ENCODE measurements at places on chromosomes 12 and 14.

- no peaks in the 10 kb centered on the region for H3K4me1 ChIP-seq
- H3K36me3 ChIP-seq: no peaks in the 10 kb centered on the region
- DNase-seq: no peak
- peaks cover 21% of the 10 kb centered on the region for H3K27me3 ChIP-seq
Measured at GRCh38 chr14:93648440-93649168, 139.7 kb downstream of the PRIMA1 start.

GRCh38 chr12:47378222-47378582 is 298.4 kb upstream of the AMIGO2 start:
- peaks cover 39% of the 10 kb centered on the region for H3K4me1 ChIP-seq
- H3K36me3 ChIP-seq: no peaks in the 10 kb centered on the region
- H3K27me3 ChIP-seq: no peaks in the 10 kb centered on the region
- no peak overlapping the region for H3K4me3 ChIP-seq
- DNase-seq: no peak
- H3K27ac ChIP-seq: peak overlapping the region; percentile 46

DNA sequence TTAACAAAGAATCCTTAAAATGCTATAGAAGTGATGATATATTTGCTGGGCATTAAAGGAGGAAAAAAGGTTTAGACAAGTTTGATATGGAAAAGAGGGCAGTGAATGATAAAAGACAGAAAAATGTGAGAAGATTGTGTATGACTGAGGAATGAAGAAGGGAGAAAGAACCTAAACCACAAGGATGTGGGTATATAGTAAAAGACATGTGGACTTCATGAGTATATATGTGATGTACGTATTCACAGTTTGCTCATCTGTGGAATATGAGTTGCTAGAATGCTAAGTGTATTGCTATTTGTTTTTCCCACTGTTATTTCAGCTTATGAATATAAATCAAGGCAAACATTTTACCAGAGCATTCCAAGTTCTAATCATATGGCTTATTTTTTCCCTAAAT is 2.1 kb upstream of the SLC16A7 start:
- H3K4me1 ChIP-seq: peaks cover 27% of the 10 kb centered on the region
- no peak overlapping the region for H3K4me3 ChIP-seq
- peaks cover 11% of the 10 kb centered on the region for H3K36me3 ChIP-seq
- DNase-seq: no peak

GRCh38 chr14:81946375-81946774 is 412.7 kb upstream of the SEL1L start:
- no peak for DNase-seq
- H3K36me3 ChIP-seq: no peaks in the 10 kb centered on the region
- no peaks in the 10 kb centered on the region for H3K27me3 ChIP-seq

DNA sequence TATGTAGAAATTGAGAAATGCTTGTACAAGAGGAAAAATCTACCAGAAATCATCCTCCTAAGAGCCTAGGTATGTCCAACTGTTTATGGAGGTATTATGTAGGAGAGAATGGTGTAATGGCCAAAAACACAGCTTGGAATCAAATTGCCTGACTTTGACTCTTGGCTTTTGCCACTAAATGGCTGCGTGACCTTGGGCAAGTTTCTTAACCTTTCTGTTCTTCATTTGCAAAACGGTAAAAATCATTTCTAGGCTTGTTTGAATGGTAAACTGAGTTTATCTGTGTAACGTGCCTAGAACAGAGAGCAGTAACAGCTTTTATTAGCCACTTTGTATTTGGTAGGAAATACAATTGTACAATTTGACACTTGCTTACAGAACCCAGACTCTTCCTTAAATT is 4.9 kb upstream of the GRIP1 start:
- H3K4me1 ChIP-seq: peaks cover 43% of the 10 kb centered on the region
- no peak for DNase-seq
- H3K27me3 ChIP-seq: no peaks in the 10 kb centered on the region

GRCh38 chr12:111673503-111673902 is 12.3 kb downstream of the BRAP start:
- H3K4me3 ChIP-seq: no peak overlapping the region
- DNase-seq: no peak
- no peaks in the 10 kb centered on the region for H3K4me1 ChIP-seq
- no peaks in the 10 kb centered on the region for H3K27me3 ChIP-seq
- peaks cover 81% of the 10 kb centered on the region for H3K36me3 ChIP-seq

DNA sequence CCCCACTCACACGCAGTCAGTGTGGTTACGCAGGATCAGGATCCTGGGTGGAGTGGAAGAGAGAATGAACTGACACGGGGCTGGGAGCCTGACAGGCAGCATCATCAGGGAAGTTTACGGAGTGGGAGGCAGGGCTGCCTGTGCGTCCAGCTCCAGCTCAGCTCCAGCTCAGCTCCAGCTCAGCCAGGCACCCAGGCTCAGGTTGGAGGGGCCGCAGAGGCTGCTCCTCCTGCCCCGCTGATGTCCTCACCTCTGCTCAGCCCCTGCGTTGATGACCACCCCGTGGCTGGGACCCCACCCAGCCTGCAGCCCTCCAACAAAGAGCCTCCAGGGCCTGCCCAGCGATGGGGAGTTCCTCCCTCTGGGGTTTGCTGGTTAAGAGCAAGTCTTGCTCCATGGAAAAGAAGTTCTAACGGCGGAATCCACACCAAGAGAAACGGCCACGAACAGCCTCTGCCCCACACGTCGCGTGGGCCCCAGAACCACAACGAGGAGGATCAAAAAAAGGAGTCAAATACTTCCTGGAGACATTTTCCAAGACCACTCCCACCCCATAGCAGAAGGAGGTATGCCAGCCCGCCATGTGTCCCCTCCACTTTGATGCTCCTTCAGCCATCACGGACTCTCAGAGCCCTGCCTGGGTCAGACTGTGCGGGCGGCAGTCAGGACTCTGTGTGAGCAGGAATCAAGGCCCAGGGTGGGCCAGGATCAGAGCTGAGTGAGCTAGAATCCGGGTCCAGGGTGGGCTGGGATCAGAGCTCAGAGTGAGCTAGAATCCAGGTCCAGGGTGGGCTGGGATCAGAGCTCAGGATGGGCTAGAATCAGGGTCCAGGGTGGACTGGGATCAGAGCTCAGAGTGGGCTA is 17.7 kb upstream of the C14orf180 start:
- peaks cover 5% of the 10 kb centered on the region for H3K4me1 ChIP-seq
- no peak overlapping the region for H3K27ac ChIP-seq
- H3K36me3 ChIP-seq: no peaks in the 10 kb centered on the region
- no peak for DNase-seq
- H3K4me3 ChIP-seq: no peak overlapping the region
- peaks cover 27% of the 10 kb centered on the region for H3K27me3 ChIP-seq
